ENCODE measurements at places on chromosomes 4 and X. TPM values are rescaled to one million over a fixed set of nuclear protein-coding genes. Genes with fewer than 3 reads are reported as not detected.

GRCh38 chrX:42096265-42096920 lies 173.0 kb upstream of the CASK start:
- DNase-seq, result no peak

DNA sequence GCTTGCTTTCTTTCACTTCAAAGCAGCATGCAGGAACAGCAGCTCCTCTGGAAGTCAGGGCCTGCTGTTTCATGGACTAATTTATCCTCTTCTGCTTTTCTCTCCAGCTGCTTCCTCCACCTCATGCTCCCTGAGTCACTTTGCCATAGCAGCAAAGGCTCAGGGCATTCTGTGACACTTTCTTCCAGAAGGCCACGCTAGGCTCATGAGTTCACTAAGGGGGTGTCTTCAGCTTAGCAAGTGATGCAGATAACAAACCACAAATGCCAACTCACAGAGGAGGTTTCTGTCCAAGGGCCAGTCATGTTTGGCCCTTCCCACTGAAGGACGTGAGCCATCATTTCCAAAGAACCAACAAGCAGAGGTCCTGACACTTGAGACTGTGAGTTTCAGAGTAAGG lies 200.2 kb downstream of the ADGRA3 start:
- DNase-seq, result no peak

GRCh38 chrX:69019073-69019890 lies 146.0 kb downstream of the PJA1 start:
- no peak for DNase-seq

DNA sequence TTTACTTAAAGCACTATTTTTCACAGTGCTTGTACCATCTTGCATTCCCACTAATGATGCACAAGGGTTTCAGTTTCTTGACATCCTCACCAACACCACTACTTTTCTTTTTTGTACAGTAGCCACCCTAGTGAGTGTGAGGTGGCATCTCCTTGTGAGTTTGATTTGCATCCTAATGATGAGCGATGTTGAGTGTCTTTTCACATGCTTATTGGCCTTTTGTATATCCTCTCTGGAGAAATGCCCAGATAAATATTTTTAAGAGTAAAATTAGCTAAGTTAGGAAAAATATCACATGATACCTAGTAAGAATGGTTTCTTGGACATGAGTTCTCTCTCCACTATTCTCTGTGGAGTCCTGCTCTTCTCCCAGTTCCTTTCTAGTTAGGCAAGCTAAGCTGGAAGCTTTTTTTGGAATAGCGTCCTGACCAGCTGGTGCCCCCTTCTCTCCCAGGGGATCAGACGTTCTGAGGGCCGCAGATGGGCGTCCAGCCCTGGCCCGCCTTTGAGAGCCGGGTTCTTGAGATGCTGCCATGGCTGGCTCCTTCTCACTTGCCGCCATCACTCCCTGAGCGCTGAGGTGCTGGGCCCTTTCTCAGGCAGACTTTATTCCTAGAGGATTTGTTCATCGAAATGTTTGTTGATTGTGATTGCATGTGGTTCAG lies 132.1 kb downstream of the ARHGAP10 start:
- no peak for DNase-seq

- no peak for DNase-seq
Measured at GRCh38 chr4:133278591-133278990, 129.5 kb downstream of the PCDH10 start.

The RPA4 gene
- 5.0 TPM for total RNA-seq

DNA sequence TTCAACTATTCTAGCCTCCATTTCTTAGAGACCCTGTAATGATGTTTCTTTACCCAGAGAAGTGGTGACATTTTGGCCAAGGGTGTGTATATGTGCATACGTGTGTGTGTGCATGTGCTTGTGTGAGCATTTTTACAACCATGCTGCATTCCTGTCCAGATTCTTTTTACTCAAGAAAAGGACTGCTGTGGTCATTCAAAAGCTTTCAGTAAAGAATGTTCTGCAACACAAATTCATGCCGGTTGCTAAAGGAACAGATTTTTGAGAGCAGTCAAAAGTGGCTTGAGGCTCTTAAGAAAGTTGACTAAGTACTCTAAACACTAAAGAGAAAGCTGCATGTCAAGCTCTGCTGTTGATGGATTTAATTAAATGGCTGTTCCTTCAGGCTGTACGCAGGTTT lies 65.0 kb upstream of the FMR1 start:
- no peak for DNase-seq

The GAGE12H gene
- not detected for total RNA-seq

The TBC1D8B gene
- 13.5 TPM for total RNA-seq

DNA sequence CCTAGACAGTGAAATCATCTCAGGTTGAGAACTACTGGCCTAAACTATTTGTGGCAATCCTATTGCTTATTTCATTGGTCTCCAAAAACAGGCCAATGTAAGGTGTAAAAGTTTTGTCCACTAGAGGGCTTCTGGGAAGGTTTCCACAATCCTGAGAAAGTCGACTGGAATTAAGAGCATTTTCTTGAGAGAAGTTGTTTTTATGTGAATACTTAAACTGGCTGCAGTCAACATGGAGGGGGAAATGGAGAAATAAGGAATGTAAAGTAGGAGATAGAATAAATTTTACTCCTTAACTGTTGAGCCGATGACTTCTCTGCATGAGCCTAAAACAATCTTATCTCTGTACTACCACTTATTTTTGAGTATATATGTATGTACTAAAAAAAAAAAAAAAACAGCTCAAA lies 11.0 kb upstream of the EIF4E start:
- no peak for DNase-seq

The CCDC149 gene
- total RNA-seq, result 32.2 TPM

DNA sequence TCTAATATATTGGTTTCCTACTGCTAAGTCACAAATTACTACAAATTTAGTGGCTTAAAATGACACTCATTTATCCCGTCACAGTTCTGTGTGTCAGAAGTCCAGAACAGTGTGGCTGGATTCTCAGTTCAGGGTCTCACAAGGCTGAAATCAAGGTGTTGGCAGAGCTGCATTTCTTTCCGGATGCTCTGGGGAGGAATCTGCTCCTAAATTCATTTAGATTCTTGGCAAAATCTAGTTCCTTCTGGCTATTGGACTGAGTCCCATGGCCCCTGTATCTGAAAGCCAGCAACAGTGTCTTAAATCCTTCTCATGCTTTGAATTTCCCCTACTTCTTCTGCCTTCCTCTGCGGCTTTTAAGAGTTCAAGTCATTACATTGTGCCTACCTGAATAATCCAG lies 103.1 kb upstream of the BMP3 start:
- no peak for DNase-seq

The BMPR1B gene
- total RNA-seq, result not detected

The KIF4A gene
- total RNA-seq, result 1.3 TPM

DNA sequence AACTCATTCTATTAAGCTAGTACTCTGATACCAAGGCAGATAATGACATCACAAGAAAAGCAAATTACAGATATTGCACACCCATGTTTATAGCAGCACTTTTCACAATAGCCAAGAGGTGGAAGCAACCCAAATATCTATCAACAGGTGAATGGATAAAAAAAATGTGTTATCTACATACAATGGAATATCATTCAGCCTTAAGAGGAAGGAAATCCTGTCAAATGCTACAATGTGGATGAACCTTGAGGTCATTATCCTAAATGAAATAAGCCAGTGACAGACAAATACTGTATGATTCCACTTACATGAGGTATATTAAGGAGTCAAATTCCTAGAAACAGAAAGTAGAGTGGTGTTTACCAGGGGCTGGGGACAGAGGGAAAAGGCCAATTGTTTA lies 14.3 kb downstream of the FABP2 start:
- no peak for DNase-seq

DNA sequence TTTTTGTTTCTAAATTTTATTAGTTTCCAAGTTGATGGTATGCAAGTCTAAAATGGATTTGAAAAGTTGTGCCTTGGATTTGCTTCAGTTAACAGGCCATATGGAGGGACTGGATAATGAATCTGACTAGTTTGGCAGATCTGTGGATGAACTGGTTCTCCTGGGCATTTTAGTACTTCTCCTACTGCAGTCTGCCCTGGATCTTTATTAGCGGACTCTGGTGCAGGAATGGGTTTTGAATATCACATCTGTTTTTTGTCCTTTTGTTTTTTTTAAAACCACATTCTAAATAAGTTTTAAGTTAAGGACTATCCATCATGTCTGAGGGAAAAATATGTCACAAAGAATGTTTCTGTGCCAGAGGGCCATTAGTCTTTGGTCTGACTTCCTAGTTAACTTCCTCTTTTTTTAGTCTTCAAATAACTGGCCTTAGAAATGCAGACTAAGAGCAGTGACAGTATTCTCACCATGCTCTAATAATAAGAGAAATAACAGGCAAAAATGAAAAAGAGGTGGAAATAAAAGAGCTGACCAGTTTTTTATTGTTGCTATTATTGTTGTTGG lies 13.9 kb upstream of the DCK start:
- no peak for DNase-seq

The ZNF595 gene
- total RNA-seq, result 27.5 TPM

GRCh38 chr4:139085141-139085540 lies 69.6 kb downstream of the NOCT start:
- no peak for DNase-seq

DNA sequence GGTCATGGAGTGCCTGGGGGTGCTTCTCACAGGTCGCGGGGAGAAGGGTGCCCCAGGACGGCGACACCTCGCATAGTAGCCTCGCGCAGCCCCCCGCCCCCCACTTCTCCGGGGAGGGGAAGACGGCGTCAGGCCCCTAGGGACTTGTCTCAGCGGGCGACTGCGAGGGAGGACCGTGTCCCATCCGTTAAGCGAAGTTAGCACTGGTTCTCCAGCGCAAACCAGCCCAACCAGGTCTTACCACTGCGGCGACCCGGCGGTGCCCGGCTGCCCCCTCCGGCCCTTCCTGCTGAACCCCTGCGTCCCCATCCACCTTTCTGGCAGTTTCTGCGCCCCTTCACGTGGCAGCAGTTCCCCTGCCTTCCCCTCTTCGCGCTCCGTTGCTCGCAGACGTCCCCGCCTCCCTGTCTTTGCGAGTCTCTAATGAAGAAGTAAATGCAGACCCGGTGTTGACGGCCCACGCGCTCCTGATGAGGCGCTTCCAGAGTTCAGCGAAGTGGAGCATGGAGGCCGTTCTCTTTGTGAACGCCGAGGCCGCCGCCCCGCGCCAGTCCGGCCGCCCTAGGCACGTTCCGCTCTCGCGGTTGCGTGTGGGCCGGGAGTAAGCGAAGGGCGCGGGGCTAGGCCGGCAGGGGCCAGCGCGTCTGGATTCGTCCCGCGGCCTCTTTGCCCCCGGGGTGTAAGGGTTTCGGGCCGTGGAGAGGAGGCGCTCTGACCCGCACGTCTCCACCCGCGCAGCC lies 3.0 kb downstream of the SLIT2 start:
- DNase-seq, result peak; percentile 45

The CT55 gene
- total RNA-seq, result not detected

- DNase-seq, result no peak
Measured at GRCh38 chr4:126405369-126405982, 1090.7 kb downstream of the FAT4 start.

DNA sequence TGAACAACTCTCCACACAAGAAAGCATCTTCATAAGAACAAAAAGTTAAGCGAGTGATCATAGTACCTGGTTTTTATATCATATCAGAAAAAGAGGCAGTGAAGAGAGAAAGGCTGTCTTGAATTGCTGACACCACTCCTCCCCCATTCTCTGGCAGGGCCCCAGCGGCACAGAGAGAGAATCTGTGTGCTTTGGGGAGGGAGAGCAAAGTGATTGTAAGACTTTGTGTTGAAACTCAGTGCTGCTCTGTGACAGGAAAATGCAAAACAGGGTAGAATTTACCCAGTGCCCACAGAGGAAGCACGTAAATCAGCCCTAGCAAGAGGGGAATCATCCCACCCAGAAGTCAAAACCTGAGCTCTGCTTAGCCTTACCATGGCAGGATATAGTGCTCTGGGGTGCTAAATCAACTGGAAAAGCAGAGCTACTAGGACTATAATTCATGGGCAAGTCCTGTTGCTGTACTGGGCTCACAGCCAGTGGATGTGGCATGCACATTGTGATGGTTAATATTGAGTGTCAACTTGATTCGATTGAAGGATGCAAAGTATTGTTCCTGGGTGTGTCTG lies 174.6 kb downstream of the PRR32 start:
- DNase-seq, result no peak

DNA sequence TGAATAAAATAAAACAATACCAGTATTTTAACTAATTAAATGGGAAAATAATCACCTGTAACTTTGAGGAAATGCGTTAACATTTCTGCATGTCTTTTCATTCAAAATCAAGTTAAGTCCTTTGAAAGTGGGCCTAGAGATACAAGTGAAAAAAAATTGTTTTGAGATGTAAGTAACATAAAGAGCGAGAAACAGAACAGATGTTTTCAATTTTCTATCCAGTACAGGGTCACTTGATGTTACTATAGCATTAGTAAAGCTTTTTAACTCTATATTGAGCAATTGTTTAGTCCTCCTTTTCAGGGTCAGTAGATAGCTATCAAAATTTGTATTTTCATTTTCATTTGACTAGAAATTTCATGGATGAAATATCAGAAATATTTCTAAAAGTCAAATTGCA lies 761.4 kb downstream of the CCSER1 start:
- no peak for DNase-seq

DNA sequence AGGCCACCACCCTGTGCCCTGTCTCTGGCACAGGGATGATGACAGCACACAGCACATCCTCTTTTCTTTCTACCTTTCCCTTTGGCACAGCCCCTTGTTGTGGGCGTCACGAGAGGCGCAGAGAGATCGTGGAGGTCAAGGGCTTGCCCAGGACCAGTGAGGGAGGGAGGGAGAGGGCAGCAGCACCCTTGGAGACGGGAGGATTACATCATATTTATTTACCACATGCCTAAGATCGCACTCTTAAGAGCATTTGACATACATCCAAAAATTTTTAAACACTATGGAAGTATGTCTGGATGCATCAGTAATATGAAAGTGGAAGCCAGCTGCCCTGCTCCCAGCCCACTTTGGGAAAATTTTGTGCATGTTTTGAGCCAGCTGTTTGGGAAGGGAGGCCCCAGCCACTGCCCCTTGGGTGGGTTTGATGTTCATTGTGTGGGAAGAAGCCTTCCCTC lies 12.7 kb downstream of the WFS1 start:
- no peak for DNase-seq

- DNase-seq, result no peak
Measured at GRCh38 chrX:57595381-57595811, 3.6 kb downstream of the ZXDB start.
